ENCODE measurements at places on chromosomes 6 and 20.

- DNase-seq = no peak
Measured at GRCh38 chr6:7101290-7101689, 6.5 kb upstream of the RREB1 start.

GRCh38 chr6:42783177-42783875, 1.5 kb downstream of the BICRAL start:
- peak; percentile 72 for DNase-seq

- no peak for DNase-seq
Measured at GRCh38 chr20:14609328-14610221, 272.2 kb upstream of the FLRT3 start.

DNA sequence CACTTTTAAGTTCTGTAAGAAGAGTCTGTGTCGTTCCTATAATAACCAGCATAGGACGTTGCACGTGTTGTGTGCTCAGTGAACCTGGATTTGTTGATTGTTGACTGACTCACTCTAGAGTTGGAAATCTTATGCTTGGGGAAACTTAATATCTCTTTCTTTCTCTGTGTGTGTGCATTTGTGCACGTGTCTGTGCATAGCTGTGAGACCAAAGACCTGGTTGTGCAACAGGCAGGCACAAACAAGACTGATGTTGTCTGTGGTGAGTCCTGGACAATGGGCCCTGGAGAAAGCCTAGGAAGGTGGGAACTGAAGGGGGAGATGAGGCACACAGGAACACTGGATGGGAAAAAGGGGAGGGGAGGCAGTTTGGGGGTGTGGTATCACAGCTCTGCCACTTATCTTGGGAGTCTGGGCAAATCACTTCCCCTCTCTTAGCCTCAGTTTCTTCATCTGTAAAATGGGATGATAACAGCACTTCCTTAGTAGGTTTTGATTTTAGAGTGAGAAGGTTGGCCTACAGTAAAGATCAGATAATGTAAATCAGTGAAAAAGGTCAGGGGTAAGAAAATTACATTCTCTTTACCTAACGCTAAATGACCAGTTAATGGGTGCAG, 8.4 kb downstream of the CD40 start:
- DNase-seq = no peak

- no peak for DNase-seq
Measured at GRCh38 chr20:21936261-21936660, 230.8 kb downstream of the PAX1 start.

- peak; percentile 77 for DNase-seq
Measured at GRCh38 chr6:37819802-37820717, 533 bp downstream of the ZFAND3 start.

GRCh38 chr20:50654904-50655303, 36.4 kb downstream of the RIPOR3 start:
- DNase-seq = peak; percentile 87

DNA sequence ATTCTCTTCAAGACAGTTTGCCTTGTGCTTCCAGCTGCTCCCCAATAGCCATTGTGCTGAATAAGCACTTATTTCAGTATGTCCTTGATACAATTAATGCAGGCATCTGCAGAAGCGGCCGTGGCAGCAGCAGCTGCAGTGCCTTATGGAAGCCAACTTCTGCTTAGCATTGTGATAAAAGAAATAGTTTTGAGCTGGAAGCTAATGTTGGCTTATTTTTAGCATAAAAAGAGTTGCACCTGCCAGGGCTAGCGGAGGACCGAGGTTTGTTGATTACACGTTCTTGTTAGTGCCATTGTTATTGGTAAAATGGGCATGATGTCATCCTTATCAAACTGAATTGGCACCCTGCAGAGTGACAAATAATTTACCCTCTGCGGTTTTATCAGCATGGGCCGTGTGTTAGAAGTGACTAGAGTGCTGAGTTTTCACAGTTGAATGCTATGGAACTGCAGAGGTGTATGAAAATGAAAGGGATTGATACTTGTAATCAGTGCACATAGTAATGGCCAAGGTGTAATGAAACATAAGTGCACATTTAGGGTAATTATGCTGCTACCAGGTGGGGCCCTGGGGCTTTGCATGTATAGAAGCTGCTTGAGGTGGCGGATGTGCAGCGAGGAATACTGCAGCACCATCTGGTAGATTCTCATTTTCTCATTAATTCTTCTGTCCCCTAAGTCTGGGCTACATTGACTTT, 334.3 kb downstream of the CDKAL1 start:
- DNase-seq = no peak

Measured in fibroblast of gingiva (primary cell).